Esophagus squamous epithelium (tissue), 5 donors: ENCODE measurements at places on chromosomes 3 and 15.

DNA sequence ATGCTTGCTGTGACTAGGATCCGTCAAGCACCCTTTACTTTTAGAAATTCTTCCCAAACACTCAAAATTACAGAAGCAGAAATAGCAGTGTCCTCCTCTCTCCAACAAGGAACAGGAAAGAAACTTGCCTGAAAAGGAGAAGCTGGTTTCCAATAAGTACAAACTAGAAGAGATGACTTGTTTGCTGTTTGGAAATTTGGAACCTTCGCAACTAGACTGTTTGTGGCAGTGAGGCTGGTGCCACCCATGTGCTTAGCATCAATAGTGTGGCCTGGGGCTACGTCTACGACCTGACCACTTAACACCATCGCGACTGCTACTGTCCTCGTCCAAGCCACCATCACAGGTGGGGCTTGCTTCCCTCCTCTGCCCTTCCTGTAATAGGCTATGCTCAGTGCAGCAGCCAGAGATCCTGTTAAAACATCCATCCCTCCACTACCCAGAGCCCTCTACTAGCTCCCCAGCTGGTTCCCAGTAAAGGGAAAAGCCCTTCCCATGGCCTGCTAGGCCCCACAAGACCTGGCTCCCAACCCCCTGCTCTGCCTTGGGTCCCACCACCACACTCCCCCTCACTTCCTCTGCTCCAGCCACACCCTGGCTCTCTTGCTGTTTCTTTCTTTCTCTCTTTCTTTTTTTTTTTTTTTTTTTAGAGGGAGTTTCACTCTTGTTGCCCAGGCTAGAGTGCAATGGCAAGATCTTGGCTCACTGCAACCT is 52.6 kb upstream of the CCR2 start:
- no peak for DNase-seq

DNA sequence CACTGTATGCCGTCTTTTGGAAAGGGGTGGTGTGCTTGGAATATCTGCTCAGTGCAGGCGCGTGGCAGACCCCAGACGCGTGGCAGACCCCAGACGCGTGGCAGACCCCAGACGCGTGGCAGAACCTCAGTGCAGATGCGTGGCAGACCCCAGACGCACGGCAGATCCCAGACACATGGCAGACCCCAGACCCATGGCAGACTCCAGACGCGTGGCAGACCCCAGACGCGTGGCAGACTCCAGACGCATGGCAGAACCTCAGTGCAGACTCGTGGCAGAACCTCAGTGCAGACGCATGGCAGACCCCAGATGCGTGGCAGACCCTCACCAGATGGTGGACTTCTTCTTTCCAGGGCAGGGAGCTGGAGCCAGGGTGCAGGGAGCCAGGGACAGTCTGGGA is 637 bp upstream of the MUC4 start:
- DNase-seq: no peak

GRCh38 chr3:188559856-188560255 is 405.9 kb downstream of the LPP start:
- no peak for DNase-seq

GRCh38 chr15:59199626-59200465 is 6.8 kb upstream of the LDHAL6B start:
- no peak for DNase-seq

- no peak for DNase-seq
Measured at GRCh38 chr3:99720985-99721632, 82.7 kb downstream of the COL8A1 start.

GRCh38 chr15:65541231-65541820 is 11.1 kb downstream of the HACD3 start:
- DNase-seq: no peak

DNA sequence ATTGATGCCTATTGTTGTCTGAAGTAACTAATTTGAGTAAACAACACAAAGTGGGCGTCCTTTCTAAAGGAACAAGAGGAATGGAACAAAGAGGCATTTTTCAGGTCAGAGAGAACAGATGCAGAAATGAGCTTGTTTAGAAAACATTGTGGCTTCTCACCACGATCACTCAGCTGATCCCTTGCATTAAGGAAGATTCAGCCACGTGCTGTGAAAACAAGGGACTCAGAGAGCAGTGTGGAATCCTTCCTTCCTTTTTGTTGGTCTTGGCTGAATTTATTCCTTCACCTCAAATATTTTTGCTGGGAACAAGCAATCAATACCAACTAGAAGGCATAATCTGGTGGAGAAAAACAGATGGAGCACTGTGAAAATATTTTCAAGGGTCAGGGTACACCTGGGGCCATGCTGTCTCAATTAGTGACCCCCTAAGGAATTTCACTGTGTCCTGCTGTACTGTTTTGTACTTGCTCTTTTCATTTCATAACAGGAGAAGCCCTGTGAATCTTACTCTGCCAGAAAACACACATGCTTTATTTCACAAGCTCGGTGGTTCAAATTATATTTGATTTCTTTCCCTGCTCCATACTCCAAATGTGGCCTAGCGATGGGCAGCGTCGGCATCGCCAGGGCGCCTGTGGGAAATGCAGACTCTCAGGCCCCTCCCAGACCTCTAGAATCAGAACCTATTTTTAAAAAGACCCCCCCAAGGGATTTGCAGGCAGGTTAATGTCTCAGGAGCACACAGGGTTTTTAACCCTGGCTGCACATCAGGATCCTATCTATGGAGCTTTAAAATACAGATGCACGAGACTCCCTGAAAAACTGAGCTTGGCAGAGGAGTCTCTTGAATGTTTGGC is 11.6 kb upstream of the SLC6A20 start:
- DNase-seq: no peak

- no peak for DNase-seq
Measured at GRCh38 chr15:23924686-23925085, 237.6 kb upstream of the NDN start.

DNA sequence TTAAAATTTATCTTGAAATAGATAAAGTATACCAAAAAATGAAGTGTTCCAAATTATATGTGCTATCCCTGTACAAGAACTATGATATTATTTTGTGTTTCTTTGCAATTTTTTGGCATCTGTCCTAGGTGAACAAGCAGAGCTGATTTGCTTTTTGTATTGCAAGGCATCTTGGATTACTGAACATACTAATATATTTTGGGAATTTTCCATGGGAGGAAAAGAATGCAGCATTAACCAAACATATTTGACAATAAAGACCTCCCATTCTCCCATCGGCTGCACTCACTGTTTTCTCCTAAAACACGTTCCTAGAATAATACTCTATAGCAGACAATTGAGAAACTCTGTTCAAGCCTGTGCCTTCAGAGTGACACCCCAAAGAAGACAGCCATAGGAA is 265.1 kb upstream of the ALCAM start:
- DNase-seq: no peak

DNA sequence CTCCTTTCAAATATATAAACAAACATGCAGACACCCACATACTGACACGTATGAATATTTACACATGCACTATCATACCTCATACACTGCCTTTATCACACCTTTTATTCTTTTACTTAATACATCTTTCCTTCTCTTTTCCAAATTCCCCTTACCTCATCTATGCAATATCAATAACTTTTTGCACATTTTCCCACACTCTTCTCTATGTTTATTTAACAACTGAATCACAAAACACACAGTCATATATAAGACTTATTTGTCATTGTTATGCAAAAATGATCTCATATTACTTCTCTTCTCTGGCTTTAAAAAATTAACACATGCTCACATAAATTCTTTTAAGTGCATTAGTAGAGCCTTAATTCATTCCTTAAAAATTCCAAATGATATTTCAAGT is 461.4 kb downstream of the DIPK2A start:
- DNase-seq: no peak

- no peak for DNase-seq
Measured at GRCh38 chr3:123621850-123622189, 37.0 kb upstream of the HACD2 start.

GRCh38 chr3:172313671-172314070 is 134.6 kb downstream of the GHSR start:
- DNase-seq: no peak

- no peak for DNase-seq
Measured at GRCh38 chr3:112394003-112394640, 61.2 kb downstream of the CD200 start.

- no peak for DNase-seq
Measured at GRCh38 chr3:139588450-139588849, 48.9 kb upstream of the RBP1 start.

- DNase-seq: no peak
Measured at GRCh38 chr3:69204315-69204957, 82.0 kb upstream of the LMOD3 start.

GRCh38 chr3:192801985-192802384 is 74.6 kb upstream of the FGF12 start:
- DNase-seq: no peak

DNA sequence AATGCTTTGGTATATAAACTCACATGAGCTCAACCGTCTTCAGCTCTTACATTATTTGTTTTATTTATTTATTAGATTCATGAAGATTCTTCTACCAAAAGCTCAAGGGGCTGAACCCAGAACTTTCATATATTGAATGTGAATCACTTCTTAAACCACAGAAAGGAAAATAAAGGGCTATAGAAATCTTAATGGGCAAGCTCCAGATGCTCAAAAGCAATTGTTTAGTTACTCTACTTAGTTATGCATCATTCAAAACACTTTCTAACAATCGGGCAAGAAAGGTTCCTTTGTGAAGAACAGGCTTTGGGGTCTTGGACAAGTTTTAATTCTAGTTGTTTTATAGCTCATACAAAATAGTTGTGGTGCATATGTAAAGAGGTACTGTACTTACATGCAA is 380.2 kb downstream of the TIGIT start:
- DNase-seq: no peak

- no peak for DNase-seq
Measured at GRCh38 chr3:100104442-100104798, 9.9 kb downstream of the FILIP1L start.

- DNase-seq: no peak
Measured at GRCh38 chr15:101124731-101125451, 127.0 kb downstream of the CHSY1 start.

- no peak for DNase-seq
Measured at GRCh38 chr3:119240101-119240590, 532 bp downstream of the B4GALT4 start.

DNA sequence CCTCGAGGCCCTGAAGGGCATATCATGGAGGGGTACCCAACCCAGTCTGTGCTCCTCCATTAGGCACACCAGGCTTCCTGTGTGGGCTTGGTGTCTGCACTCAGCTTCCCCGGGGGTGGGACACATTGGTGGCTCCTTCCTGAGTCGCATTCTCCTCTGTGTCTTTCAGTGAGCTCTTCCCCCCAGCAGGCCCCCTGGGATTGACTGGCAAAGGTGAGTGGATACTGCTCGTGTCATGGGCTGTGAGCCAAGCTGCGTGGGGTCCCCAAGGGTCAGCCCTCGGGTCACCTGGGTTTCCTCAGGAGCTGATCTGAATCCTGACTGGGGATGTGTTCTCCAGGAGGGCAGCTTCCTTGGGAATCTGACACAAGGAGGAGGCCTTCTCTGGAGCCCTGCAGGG is 231.0 kb downstream of the SNRPN start:
- no peak for DNase-seq

DNA sequence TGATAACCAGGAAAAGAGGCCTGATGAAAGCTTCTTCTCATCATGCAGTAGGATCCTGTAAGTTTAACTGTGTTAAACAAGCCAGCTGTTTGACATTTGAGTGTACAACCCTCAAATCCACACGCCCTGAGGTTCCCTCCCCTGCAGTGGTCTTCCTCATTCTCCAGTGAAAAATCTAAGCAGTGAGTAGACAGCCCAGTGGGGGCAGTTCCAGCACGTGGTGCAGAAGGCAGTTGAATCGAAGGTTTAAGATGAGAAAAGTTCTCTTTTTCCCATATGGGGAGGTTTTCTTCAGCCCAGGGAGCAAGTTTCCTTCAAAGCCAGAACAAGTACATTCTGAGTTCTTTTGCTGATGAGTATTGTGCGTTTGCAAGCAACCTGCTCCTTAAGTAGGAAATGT is 174.5 kb downstream of the NR2F2 start:
- DNase-seq: no peak

- DNase-seq: no peak
Measured at GRCh38 chr3:76990606-76991005, 49.3 kb upstream of the ROBO2 start.

DNA sequence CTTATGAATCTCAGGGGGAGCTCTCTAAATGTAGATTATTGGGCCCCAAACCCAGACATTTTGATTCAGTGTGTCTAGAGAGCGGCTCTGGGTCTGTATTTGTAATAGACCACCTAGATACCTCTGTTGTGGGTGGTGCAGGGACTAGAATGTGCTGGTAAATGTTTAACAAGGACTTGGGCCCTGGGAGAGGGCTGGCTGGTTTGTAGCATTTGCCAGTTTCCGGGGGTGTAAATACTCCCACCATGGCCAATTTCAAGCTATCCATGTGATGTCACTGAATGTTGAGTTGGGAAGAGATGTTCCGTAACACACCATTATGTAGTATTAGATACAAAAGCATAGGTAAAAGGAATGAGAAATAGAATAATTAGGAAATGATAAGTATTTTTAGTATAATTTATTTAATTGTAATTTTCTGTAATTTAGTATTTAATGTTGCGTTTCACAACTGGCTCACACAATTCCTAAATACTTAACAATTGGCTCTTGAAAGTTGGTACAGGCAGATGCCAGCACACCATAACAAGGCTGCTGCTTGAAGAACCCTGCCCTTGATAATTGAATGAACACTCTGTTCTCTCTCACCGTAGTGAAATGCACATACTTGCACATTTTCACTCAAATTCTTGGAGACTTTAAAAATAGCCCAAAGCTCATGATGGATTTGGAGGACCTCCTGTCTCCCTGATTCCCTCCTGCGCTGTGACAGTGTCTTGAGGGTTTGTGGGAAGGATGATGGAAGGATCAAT is 359.2 kb upstream of the PROK2 start:
- no peak for DNase-seq

- no peak for DNase-seq
Measured at GRCh38 chr3:186815435-186815834, 9.2 kb upstream of the RFC4 start.

GRCh38 chr3:153150991-153151390 is 11.0 kb upstream of the RAP2B start:
- DNase-seq: no peak

DNA sequence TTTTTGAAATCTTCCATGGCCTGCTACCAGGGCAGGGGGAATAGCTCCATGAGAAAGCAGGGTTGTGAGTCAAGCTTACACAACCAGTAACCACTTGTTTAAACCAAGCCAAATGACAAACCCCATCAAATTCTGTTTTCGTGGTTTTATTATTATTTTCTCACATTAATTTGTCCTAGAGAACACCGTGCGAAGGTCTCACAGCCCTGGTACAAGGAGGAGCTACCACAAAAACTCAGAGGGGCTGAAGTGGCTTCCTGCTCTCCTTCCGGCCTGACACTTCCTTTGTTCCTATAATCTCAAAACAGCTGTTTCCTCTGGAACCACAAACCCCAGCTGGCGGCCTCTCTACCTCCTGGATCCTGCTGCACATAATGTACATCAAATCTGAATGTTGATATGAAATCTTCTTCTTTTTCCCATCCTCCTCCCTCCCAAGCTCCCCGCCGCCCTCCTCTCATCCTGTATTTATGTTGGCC is 375.9 kb downstream of the MCTP2 start:
- no peak for DNase-seq
